Right cardiac atrium (tissue), 5 donors: ENCODE measurements at places on chromosomes 3 and 15. TPM values are rescaled to one million over a fixed set of nuclear protein-coding genes. Genes with fewer than 3 reads are reported as not detected.

GRCh38 chr3:64276131-64276530 lies 50.9 kb upstream of the PRICKLE2 start:
- DNase-seq = no peak

The NECTIN3 gene
- 3.8 TPM for polyA plus RNA-seq

- peak; percentile 70 for DNase-seq
Observed at GRCh38 chr3:136250903-136251460, 842 bp downstream of the PCCB start.

- DNase-seq = no peak
Observed at GRCh38 chr15:99114511-99115299, 9.8 kb downstream of the SYNM start.

The ACTRT3 gene
- polyA plus RNA-seq = 1.1 TPM

DNA sequence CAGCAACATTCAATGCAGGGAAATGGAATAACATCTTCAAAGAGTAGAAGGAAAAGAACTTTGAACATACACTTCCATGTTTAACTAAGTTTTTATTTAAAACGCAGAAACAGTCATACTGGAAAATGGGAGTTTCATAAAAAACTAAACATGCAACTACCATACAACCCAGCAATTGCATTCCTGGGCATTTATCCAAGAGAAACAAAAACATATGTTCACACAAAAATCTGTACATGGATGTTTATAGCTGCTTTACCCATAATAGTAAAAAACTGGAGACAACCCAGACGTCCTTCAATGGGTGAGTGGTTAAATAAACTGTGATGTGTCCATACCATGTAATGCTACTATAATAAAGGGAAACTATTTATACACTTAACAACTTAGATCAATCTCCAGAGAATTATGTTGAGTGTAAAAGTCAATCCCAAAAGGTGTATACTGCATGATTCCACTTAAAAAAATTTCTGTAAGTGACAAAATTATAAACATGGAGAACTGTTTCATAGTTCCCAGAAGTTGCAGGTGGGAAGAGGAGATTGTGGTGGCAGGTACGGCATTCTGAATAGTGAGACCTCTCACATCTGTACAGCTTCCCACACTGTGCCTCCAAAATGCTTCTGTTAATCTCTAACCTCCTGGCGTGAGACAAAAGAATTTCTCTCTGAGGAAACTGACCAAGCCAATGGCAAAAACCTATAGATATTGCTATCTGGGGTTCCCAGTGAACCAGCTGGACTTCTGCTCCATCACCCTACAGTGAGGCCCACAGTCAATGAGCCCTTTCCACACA lies 23.1 kb downstream of the ISG20 start:
- DNase-seq = no peak

GRCh38 chr15:28128031-28128430 lies 28.9 kb upstream of the OCA2 start:
- peak; percentile 86 for DNase-seq

GRCh38 chr3:59908701-59909100 lies 858.9 kb upstream of the CFAP20DC start:
- no peak for DNase-seq

The CPLX3 gene
- 13.3 TPM for polyA plus RNA-seq

The IGSF11 gene
- polyA plus RNA-seq = 2.7 TPM

The CA12 gene
- polyA plus RNA-seq = 0.75 TPM

- no peak for DNase-seq
Observed at GRCh38 chr3:80535286-80535685, 767.5 kb upstream of the ROBO1 start.

DNA sequence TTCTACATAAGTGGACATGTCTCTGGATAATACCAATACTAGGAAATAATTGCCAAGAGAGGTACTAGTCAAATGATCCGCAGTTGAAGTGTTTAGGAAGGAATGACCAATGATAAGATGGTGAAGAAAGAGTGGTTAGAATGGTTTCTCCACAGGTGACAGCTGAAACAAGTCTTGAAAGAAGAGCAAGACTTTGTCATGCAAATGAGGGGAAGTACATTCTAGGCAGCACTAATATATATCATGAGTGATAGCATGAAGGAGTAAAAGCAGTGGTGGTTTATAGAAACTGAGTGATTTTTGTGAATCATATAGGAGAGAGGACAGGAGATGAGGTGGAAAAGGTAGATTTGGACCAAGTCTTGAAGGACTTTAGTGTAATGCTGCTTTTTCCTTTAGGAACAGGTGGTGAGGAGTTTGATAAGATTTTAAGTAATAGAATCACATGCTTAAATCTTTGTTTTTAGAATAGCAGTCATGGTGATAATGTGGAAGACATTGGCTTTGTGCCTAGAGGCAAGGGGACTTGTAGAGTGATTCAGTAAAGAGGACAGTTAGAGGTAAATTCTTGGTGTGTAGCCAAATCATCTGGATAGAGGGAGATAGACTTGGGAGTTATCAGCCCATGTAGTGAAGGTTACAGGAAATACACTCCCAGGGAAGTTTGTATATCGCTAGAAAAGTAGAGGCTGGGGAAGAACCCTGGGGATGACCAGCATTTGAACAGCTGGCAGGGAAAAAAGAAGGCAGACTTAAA lies 31.9 kb downstream of the SLMAP start:
- DNase-seq = no peak

The MORC1 gene
- not detected for polyA plus RNA-seq

The ARHGEF26 gene
- 3.5 TPM for polyA plus RNA-seq

DNA sequence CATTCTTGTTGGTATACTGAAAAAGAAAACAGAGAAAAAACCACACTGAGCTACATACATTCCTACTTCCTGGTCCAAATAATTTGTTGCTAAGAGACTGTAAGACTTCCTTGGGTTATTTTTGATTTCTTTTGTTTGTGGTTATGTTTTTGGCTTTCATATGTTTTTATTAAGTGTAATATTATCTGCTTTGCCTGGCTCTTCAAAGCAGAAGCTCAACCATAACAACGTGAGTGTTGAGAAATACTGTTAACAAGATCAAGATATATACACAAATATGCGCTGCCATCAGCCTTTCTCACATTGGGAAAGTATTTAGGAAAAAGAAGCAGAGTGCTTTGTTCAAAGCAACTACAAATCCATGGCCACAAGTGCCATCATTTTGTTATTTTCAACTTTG lies 556.2 kb upstream of the CBLB start:
- DNase-seq = no peak

The SI gene
- polyA plus RNA-seq = not detected

The TMEM89 gene
- not detected for polyA plus RNA-seq

- DNase-seq = no peak
Observed at GRCh38 chr3:31813197-31813596, 167.9 kb downstream of the OSBPL10 start.

DNA sequence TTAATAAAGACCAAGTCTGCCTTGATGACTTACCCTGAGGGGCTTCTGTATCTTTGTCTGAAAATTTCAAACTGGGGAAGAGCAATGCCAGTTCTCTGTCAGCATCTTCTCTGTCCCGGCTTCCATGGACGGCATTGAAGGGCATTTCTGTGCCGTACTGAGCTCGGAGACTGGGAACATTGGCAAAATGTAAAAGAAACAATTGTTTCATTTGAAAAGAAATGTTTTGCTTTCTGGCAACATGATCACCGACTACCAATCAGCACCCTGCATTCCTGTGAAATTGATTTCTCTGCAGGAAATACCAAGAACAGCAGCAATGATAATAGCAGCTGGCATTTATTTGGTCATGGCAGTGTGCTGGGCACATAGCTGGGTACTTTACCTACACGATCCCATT lies 26.2 kb downstream of the NME9 start:
- no peak for DNase-seq
